ENCODE measurements at places on chromosomes 3 and 15. TPM values are rescaled to one million over a fixed set of nuclear protein-coding genes. Genes with fewer than 3 reads are reported as not detected.

FBXO40 gene
- total RNA-seq: not detected

DNA sequence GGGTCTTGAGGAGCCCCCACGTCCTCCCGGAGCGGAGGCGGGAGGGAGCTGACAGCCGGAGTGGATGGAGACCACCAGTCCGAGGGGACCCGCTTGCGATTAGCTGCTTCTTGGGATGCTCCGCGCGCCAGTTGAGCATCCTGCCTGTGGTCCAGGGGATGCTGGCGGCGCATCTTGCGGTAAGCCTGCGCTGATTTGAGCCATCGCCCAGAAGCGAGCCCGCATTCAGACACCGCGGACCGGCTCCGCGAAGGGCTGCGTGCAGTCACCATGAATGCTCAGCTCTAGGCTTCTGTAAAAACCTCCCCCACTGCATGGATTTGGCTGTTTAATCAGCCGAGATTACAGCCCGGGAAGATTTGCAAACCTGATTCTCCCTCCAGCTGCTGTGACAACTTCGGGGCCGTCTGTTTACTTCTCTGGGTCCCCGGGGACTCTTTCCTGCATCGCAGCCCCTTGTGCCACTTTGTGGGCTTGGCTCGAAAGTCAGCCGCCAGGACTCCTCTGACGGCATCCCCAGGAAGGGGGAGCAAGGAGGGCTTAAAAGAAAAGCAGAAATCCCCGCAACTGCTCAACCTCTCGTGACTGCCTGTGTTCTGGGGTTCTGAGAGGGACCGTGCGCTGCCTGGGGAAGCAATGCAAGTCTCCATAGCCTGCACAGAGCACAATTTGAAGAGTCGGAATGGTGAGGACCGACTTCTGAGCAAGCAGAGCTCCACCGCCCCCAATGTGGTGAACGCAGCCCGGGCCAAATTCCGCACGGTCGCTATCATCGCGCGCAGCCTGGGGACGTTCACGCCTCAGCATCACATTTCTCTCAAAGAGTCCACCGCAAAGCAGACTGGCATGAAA lies 171.1 kb downstream of the KCNAB1 start:
- DNase-seq: peak; percentile 3

DNA sequence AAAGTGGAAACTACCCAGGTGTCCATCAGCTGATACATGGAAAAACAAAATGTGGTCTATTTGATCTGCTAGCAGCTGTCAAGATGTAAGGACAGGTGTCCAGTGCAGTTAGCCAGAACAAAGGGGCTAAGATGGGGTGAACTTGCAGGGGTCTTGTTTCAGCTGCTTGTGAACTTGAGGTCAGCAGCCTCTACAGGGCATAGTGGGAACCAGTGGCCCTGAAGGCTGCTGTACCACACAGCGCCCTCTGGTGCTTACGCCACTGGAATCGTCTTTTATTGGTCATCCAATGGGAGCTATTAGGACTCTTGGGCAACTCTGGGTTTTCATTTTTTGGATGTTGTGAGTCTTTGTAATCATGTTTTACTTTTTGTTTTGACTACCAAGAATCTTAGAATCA lies 62.2 kb upstream of the CTSH start:
- DNase-seq: no peak

ANKDD1A gene
- 0.35 TPM for total RNA-seq

DNA sequence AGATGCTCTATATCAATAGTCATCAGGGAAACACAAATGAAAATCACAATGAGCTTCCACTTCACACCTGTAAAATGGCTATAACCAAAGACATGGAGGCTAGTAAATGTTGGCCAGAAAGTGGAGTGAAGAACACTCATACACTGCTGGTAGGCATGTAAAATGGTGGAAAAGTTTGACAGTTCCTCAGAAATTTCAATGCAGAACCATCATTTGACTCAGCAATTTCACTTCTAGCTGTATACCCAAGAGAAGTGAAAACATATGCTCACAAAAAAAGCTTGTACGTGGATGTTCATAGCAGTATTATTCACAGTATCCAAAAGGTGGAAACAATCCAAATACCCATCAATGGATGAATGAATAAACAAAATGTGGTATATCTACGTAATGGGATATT lies 19.2 kb upstream of the TOP2B start:
- DNase-seq: no peak

Measured in renal cortical epithelial cell (primary cell).